ENCODE measurements at places on chromosomes 4 and X.
A peak's percentile ranks its signal among the peaks of the same experiment; 100 is the strongest.

GRCh38 chrX:154526901-154527675 is 11.1 kb upstream of the FAM3A start:
- DNase-seq, result peak; percentile 46

DNA sequence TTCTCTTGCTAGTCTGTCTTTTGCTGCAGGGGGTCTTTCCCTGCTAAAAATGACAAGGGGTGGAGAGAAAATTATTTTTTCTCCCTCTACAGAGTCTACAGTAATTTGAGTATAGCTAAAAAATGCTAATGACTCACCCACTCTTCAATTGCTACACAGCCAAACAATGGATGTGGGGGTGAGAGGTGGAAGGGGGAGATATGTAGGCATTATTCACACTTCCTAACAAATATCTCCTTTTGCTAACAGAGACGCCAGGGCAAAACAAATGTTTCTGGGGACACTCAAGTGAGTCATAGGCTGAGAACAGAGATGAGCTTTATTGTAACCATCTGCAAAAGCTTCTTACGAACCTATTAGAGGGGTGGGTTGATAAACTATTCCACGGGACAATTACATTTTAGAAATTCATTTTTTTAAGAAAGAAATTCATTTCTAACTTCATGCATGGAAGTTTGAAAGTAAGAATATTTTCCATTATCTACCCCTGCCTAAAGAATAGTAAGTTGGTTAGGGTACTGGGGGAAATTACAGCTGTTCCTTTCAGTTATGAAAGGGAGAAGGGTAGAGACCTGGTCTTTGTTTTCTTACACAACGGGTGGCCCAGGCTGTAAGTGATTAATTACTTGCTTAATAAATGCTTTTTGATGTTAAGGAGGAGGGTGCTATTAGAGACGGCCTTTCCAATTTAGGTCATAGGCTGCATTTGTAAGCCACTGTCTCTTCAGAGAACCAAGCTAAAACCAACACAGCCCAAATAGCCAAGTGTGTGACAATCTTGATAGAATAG is 12.8 kb downstream of the SCD5 start:
- DNase-seq, result no peak

DNA sequence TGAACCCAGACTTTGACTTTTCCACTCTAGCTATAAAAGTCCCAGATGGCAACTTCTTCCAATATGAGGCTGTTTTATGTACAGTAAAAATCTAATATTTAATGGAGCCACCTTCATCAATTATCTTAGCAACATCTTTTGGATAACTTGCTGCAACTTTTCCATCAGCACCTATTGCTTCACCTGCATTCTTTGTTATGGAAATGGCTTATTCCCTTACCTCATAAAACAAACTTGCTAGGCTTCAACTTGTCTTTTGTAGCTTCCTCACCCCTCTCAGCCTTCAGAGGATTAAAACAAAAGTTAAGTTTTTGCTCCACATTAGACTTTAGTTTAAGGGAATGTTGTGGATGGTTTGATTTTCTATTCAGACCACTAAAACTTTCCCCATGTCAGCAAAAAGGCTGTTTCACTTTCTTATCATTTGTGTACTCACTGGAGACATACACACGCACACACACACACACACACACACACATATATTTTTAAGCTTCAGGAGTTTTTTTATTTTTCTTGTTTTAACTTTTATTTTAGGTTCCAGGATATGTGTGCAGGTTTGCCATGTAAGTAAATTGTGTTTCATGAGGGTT is 1296.1 kb upstream of the PABPC4L start:
- DNase-seq, result no peak

DNA sequence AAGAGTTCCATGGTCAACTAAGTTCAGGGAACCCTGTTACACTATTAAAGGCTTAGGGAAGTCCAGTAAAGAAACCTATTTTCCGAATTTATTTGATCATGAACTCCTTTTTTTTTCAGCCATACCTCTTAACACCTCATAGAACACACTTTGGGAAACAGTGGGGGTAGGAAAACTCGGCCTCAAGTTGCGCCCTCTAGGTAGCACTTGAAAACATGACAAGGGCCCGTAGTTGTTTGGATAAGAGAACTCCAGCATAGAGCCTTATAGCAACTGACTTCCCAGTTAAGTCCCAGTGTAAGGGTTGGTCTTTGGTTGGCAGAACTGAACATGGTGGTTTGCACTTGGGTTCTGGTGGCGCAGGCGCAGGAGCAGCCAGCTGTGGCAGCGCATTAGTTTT is 14.4 kb downstream of the OGT start:
- DNase-seq, result no peak

DNA sequence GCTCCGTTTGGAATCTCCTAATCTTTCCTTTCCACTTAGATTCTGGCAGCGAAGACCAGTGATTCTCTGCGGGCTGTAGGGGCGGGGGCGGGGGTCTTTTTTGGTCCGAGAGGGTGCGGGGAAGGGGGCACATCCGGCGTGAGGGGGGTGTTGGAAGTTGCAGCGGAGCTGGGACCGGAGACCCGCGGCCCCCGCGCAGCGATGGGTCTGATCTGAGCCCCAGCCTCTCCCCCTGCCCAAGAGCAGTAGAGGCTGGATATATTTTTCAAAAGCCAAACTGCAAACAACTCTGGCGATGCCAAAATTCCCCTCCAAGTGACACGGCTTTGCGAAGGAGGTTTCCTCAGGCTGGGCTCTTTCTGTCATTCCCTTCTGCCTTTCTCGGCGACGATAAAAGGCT is 355 bp downstream of the GRID2 start:
- no peak for DNase-seq

DNA sequence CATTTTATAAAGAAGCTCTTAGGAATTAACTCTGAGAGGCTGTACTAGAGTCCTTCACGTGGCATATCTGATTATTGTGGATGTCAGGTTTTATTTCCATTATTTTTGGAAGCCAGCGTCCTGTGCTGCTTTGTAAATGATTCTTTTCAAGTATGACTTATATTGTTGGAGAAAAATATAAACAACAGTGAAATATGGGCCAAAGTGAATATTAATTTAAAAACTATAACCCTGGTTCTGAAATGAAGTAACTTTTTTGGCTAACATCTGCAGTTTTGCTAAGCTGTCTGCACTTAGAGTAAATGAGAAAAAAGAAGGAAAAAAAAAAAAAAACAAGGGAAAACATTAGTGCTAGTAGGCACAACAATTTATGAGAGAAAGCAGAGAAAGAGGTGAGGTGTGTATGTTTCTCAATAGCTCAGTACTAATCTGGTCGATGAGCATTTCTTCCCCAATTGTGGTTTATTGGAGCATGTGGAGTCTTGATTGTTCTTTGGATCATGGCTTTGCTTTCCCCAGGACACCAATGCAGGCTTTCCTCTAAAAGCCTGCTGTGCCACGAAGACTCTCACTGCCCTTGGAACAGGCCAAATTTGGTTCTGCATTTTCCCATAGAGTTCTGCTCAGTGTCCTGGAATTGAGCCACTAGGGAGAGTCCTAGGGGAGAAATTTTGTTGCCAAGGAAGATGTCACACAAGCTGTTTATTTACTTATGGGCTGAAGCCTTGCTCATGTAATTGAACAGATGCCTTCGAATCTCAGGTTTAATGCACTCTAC is 273.3 kb downstream of the DKK2 start:
- no peak for DNase-seq

- no peak for DNase-seq
These were observed 477.1 kb upstream of the GALNT7 start for GRCh38 chr4:172691552-172691951.

GRCh38 chrX:135327299-135327698 is 18.0 kb downstream of the ETDC start:
- DNase-seq, result no peak

- no peak for DNase-seq
These were observed 87.3 kb upstream of the TEX13A start for GRCh38 chrX:105307762-105308161.

DNA sequence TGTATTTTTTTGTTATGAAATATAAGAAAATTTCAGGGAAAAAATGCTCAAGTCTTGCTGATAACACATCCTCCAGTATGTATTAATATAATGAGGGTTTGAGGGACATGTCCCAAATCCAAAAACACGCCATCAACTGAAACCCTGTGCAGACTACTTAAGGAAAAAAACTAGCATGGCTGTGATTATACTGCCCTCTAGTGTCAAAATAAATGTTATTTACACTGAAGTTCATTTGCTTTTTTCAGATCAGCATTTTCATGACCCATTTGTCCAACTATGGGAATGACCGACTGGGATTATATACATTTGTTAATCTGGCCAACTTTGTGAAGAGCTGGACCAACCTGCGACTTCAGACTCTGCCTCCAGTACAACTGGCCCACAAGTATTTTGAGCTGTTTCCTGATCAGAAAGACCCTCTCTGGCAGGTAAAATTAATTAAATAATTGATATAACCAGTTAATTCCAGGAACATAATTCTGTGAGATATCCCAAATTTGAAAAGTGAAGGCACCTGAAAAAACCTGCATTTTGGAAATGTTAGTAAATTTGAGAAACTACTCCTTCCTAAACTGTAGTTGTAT is 128.5 kb downstream of the PRSS12 start:
- DNase-seq, result no peak

- no peak for DNase-seq
These were observed 246.3 kb upstream of the ANKRD50 start for GRCh38 chr4:124958847-124959246.

DNA sequence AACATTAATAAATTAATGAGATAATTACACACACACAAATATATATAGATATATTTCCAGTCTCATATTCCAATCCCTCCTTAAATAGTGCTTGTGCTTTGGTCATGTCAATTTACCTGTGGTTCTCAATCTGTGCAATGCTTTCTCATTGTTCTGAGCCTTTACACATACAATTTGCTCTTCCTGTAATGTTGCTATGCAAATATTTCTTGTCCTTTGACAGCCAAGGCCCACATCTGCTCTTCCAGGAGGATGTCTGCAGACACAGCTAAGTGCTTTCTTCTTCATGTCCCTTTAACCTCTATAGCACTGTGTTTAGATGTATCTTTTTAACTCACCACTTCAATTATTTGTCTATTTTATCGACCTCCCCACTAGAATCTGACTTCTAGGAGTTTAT is 67.3 kb upstream of the RAPGEF2 start:
- no peak for DNase-seq

- no peak for DNase-seq
These were observed 114.5 kb downstream of the LARP7 start for GRCh38 chr4:112751447-112751846.

- no peak for DNase-seq
These were observed 327.0 kb upstream of the CTSO start for GRCh38 chr4:156280686-156281085.

DNA sequence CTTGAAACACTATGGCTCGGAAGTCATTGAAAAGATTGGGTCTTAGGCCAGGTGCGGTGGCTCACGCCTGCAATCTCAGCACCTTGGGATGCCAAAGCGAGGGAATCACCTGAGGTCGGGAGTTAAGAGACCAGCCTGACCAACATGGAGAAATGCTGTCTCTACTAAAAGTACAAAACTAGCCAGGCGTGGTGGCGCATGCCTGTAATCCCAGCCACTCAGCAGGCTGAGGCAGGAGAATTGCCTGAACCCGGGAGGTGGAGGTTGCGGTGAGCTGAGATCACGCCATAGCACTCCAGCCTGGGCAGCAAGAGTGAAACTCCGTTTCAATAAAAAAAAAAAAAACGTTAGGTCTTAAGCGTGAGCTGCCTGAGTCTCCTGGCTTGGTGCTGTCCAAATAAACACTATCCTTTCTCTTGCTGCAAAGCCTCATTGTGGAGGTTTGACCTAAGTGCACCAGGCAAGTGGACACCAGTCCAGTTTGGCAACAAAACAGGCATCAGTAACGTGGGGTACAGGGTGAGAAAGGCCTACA is 185.9 kb downstream of the DHRSX start:
- no peak for DNase-seq

- DNase-seq, result no peak
These were observed 369.3 kb downstream of the DMD start for GRCh38 chrX:32842053-32842452.

DNA sequence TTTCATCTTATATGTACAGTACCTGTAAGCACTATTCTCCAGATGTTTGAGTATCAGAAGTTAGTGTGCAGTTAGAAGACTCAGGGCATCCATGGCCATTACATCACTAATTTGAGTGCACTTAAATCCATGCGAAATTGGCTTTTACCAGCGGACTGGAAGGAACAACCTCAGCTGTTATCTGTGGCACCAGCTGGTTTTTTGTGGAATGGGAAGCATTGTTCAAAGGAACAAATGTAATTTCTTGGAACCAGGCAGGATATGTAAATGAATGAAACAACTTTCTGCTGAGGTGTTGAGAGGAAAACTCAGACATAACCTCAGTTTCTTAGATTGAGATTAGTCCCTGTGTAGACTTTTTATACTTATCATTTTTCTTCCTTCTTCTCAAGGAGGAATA is 60.2 kb downstream of the PDGFRA start:
- no peak for DNase-seq

DNA sequence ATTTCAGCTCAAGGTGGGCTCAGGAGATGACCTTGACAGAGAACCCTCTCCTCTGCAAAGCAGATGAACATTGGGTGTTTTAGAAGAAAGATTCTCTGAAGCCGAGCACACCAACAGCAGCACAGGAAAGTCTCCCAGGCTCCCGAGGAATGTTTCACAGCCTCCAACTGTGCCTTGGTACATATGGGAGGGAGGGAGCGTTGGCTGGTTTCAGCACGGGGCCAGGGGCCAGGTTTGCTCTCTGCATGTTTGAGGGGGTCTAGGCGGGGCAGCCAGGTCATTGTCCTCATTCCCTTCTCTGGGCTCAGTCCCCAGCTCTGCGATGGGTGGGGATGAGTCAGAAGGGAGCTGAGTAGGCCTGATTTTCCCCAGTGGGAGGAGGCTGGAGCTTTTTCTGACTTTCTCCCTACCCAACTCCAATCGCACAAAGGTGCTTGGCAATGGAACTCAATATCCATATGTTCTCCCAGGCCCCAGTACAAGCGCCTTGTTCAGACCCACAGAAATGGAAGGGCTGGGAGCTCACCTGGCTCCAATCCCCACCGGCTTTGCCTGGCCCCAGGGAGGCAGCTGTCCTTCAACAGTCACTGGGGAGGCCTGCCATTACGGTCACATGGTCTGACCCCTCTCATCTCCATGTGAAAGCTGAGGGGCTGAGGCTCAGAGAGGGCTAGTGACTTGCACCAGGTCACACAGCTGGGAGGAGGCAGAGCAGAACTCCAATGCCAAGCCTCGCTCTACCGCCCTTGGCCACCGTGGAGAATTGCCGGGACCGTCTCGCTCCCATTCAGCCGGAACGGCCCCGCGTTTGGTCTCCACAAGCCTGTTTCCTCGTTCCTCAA is 108.4 kb upstream of the AFAP1 start:
- DNase-seq, result no peak

DNA sequence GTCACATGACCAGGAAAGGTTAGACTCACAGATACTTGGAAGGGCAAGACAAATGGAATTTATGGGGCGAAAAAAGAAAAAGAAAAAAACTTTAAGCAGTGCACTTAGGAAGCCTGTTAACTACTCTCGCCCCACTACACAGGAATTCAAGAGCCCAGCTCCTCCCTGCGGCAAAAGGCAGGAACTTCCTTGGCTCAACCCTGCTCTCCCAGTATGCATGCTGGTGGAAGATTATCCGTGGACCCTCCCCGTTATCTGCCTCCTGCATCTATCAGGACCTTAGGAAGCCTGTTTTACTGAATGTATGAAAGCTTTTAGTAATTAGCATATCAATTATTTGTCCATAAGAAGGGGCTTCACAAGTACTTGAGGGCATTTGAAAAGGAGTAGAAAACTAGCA is 40.1 kb upstream of the RPA4 start:
- no peak for DNase-seq

GRCh38 chr4:36651253-36651652 is 369.8 kb downstream of the DTHD1 start:
- no peak for DNase-seq
